ENCODE measurements at places on chromosomes 2 and 18.

GRCh38 chr2:65070172-65070830 lies 14.1 kb downstream of the CEP68 start:
- DNase-seq = no peak

DNA sequence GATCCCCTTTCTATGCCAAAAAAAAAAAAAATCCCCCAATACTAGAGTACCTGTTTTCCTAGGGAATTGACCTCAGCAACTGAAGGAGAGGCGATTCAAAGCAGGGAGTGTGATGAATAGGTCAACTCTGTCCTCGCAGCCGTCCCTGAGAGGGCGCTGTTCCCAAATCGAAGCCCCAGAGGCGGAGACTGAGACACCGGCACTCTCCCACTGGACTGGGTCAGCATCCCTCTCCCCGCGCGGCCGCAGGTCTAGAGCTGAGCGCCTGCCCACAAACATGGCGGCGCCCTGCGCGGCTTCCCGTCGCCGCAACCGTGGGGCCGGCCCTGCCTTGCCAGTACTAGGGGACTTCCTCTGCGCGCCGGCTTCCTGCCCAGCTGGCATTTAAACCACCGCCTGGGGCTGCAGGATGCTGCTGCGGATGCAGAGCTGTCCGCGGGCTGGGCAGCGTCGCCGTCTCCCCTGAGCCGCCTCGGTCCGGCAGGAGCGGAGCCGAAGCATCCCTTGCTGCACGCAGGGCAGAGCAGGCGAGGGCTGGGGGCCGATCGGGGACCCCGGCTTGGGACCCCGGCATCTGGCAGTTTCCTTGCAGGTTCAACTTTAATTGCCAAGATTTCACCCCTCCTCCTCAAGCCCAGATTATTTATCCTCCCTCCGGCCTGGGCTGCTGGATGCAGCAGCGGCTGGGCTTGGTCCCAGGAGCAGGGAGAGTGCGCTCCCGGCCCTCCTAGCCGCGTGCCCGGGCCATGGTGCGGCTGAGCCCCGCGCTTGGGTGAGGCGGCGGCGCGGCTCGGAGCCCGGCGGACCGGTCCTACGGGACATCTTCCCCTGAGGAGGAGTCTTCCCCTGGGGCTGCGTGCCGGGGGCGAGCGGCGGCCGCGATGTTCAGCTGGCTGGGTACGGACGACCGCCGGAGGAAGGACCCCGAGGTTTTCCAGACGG lies at the start of gene EHD3:
Gene EHD3, plus strand, starts transcription at position 412 of the 942 bp plus-strand sequence. Its CDS starts 470 bp downstream, at position 882.
- peak; percentile 87 for DNase-seq

DNA sequence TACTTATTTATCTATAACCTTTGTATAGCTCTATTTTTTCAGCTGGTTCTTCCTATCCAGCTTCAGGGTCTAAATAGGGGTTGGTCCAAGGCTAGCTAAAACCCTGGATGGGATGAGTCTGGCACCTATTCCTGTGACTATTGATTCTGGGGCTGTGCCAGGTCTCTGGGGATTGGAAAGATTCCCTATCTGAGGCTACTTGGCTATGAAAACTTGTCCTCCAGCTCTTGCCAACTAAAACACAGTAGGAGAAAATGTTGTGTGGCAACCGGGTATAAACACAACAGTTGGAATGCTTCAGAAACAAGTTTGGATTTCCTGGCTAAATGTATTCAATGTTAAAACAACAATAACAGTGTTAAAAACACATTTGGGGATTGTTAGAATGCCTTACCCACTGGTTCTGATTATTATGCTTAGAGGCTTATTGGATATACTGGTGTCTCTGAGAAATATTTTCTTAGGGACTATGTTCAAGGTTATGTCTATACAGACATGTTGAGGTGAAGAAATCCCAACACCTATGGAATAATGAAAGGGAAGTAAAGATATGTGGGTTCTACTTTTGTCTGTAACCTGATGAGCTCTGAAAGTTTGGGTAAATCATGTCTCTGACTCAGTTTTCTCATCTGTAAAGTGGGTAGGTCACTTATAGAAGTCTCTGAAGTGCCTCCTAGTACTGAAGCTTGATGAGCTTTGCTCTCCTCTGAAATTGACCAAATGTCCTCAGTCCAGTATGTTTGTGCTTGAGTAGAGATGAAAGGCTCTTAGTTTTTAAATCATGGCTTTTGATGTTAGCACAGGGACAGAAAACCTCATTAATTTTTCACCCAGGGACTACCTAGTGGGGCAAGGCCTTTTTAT lies 460.7 kb downstream of the MTX2 start:
- DNase-seq = no peak

DNA sequence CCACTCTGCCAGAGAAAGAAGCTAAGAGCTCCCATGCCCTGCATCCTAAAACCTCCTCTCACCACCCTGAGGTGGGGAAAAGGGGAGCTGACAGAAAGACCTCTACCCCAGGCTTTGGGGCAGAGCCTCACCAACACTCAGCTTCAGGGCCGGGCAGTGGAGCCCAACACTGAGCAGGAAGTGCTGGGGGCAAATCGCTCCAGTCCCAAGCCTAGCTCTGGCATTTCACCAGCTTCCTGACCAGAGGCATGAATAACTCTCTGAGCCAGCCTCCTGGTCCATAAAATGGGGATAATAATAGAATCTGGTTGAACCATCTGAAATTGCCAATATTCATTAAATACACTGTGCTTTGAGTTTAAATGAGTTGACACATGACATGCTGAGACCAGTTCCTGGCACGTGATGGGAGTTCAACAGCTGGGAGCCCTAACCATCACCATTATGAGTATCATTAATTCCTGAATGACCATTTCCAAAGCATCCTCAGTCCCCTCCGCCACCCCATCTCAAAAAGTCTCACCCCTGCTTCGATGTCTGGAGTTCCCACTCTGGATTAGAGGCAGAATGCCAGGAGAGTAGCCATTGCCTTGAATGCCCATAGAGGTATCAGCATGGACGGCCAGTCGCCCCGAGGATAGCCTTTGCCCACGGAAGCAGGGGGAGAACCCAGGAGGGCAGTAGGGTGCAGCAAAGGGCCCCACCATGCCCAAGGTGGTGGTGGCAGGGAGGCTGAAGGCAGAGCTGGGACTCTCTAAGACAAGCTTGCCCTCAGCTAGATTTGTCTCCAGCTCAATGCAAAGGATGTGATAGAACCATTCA lies 153.4 kb downstream of the TNS1 start:
- DNase-seq = no peak

- no peak for DNase-seq
Measured at GRCh38 chr18:72543357-72544055, 636 bp downstream of the CBLN2 start.

DNA sequence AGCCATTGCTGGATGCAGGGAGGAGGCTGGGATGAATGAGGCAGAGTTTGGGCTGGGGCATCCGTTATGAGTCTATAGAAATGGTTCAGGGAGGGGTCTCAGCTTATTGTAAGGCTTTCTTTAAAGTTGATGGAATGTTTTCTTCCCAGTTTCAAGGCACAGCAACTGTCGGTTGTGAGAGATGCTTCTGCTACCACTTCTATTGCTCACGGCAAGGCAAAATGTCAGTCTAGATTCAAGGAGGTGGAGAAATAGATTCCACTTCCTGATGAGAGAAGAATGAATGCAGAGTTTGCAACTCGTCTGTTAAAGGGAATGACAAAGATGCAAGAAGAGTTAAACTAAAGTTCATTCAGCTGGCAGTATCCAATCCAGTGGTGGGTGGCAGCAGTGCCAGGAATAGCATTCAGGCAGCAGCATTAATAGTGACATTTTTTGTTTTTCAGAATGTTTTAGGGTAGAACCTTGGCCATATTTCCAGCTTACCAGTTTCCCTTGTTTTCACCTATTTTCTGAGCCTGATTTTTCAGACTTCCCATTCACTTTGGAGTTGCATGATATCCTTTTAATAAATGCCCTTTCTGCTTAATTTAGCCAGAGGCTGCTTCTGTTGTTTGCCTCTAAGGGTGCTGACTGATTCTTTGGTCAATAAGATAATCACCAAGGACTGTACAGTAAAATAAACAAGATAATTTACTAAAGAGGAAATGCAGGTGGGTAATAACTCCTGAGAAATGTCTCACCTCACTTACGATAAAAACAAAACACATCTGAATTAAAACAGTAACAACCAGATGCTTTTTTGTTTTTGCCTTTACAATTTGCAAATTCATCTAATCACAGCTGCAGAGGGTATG lies 138.4 kb downstream of the RPIA start:
- no peak for DNase-seq

GRCh38 chr2:234996069-234996940 lies 44.5 kb downstream of the SH3BP4 start:
- no peak for DNase-seq

- DNase-seq = no peak
Measured at GRCh38 chr2:6301426-6301825, 564.3 kb downstream of the CMPK2 start.

GRCh38 chr2:234846599-234847363 lies 105.0 kb upstream of the SH3BP4 start:
- no peak for DNase-seq

DNA sequence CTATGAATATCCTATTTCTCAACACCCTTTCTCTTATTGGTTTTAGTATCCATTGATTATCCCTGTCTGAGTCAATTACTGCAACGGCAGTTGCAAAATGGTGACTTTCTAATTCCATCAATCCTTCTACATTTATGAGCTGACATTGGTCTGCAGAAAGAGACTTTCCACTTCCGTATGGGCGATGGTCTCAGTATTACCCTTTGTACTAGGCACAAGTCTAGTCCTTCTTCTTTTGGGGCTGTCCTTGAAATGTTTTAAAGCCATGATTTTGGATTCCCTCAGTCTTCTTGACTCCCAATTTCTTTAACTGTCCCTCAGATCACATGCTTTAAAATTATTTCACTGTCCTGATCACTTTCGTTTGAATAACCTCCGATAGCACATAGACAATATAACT lies 32.7 kb upstream of the SOCS6 start:
- no peak for DNase-seq

DNA sequence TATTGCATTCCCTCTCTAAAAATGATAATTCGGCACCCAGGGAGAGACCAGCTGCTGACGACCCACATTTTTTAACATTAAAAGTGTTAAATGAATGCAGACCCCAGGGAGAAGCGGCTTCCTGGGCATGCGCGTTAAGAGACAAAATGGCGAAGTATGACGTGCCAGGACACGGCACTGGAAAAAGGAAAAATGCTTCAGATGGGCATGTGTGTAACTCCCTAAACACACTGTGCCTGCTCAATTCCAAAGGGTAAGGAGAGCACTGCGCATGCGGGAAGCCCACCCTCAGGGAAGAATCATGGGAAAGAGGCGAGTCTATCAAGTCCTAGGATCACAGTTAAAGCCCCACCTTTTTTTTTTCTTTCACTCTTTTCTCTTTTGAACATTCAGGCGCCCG lies 58.1 kb downstream of the CYP26B1 start:
- DNase-seq = no peak

- DNase-seq = no peak
Measured at GRCh38 chr2:3503483-3503882, 15.8 kb downstream of the ADI1 start.

DNA sequence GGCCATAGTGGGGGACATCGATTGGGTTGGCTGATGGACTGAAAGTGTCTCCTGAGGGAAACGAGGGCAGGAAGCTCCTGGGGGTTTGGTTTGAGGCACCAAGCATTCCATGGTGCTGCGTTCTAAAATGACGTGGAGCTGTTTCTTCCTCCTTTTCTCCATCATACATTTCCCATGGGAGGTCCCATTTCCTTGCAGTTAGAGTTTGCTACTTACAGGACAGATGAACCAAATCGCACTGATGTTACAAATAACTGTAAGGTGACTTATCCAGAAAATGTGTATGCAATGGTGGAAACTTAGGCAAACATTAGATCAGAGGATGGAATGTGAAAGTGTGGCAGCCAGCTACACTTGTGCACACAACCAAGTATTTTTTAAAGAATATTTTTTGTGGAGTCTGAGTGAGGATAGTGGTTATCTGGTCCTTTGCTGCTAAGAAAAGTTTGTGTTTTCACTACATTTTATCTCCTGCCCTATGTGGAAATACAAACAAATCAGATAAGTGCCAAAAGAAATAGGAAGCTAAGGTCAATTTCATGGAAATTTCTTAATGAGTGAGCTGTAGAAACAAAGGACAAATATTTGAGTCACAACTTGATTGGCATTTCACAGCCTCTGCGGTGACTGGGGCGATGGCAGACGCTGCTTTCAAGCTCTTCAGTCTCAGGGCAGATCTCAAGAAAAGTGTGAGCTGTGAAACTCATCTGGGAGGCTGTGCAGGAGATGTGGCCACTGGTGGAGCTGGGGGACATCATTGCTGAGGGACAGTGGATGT lies 256.2 kb downstream of the TSN start:
- DNase-seq = no peak

DNA sequence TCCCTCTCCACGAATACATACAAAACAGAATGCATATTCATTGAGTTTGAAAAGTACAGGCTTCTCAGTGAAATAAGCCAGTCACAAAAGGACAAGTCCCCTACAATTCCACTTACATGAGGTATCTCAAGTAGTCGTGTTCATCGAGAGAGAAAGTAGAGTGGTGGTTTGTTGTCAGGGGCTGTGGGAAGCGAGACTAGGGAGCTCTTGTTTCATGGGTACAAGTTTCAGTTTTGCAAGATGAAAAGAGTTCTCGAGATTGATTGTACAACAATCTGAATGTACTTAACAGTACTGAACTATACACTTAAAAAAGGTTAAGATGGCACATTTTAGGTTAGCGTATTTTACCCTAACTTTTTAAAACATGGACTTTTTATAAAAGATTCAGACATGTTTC lies 71.5 kb upstream of the TTC39C start:
- DNase-seq = no peak

DNA sequence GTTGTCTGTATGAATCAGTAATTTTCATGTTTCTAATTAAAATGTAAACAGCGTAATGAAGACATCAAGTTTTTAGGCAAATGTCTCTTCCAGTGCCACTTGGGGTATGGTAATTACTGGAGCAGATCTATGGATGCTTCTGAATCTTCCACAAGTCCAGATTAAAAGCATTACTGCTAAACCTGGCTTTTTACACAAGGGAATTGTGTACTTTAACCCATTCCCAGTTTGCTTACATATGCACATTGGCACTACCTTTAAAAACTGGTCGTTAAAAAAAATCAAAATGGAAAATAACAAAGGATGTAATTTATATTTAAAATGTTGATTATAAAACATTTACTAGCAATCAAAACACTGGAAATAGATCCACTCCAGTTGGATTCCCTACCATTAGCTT lies 19.7 kb downstream of the FIGN start:
- no peak for DNase-seq

All from substantia nigra (tissue), 51 donors.